ENCODE measurements at places on chromosomes 16 and 17.

- DNase-seq: no peak
Measured at GRCh38 chr16:57920215-57920879, 50.6 kb downstream of the CNGB1 start.

DNA sequence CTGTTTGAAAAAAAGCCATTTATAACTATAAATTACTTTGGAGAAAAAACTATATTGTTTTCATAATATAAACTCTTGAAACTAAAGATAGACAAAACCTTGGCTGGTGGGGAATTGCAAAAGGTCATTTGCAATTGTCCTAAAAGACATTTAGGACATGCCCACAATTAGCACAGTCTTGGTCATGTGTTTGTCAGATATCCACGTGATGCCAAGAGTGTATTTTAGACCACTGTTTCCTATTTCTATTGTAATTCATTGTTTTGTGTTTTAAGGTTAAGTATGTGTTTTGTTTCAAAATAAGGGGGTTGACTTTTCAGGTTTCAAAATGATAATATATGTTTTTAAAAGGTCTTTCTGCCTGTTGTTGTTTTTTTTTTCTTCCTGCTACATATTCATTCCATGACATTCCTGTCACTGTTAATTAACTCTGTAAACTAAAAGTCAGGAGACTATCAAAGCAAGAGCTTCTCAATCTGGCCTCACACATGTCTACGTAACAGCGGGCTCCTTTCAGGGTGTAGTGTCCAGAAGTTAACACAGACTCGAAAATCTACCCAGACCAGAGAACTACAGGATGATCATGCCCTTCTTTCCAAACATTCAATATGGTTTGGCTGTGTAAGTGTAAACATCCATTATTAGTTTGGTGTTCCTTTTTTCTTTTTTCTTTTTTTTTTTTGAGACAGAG is 58.7 kb downstream of the COG7 start:
- no peak for DNase-seq

DNA sequence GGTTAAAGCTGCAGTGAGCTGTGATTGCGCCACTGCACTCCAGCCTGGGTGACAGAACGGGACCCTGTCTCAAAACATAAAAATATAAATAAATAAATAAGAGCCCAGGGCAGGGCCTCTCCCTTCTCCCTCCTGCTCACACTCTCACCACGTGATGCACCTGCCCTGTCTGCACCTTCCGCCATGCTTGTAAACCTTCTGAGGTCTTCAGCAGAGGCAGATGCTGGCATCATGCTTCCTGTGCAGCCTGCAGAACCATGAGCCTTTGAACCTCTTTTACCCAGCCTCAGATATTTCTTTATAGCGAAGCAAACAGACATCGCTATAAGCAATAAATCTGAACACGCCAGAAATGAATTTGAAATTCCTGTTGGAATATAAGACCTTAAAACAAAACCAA is 48.5 kb downstream of the HNF1B start:
- DNase-seq: no peak

DNA sequence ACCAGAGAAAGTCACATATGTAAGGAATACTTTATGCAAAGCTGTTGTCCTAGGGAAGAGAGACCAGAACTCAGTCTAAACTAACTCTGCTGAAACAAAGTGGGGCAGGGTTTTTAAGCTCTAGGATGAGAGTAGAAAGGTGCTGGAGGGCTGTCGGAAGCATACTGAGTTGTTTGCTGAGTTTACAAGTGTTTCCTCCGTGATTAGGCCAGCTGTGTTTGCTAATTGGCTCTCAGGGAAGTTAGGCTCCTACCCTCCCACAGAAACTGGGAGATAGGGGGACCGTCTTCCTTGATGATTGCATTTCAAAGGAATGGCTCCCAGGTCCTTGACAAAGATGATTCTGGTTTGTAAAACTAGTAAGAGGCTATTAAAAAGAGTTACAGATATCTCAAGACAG is 24.4 kb upstream of the CRYM start:
- DNase-seq: no peak

DNA sequence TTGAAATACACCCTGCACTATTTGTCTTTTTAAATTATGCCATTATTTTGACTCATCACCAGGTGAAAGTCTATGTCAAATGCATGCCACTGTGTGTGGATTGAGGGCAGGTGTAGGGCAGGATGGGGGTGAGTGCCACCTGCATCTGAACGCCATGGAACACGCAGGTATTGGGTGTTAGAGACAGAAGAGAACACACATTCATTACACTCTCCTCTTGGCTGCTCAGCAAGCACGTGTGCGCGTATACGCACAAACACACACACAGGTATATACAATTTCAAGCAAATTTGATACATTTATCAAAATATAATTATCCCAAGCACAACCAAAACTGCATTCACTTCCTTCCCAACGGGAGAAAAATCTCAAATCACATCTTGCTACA is 268.9 kb downstream of the NTN1 start:
- DNase-seq: no peak

GRCh38 chr16:66229651-66230050 is 136.8 kb upstream of the CDH5 start:
- DNase-seq: no peak

GRCh38 chr17:33504571-33504970 is 211.5 kb upstream of the ASIC2 start:
- DNase-seq: no peak

DNA sequence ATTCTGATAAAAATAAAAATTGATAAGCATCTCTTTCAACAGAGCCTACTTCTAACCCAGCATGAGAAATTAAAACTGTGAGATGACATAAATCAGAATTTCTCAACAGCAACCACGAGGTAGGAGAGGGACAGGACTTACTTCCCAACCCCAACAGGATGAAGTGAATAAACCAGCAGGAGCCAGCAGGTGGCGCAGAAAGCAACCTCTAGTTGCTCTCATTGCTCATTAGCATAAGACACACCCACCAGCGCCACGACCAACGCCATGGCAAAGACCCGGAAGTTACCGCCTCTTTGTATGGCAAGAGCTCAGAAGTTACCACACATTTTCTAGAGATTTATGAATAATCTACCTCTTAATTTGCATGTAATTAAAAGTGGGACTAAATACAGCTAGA is 189.4 kb upstream of the CDH8 start:
- DNase-seq: no peak

DNA sequence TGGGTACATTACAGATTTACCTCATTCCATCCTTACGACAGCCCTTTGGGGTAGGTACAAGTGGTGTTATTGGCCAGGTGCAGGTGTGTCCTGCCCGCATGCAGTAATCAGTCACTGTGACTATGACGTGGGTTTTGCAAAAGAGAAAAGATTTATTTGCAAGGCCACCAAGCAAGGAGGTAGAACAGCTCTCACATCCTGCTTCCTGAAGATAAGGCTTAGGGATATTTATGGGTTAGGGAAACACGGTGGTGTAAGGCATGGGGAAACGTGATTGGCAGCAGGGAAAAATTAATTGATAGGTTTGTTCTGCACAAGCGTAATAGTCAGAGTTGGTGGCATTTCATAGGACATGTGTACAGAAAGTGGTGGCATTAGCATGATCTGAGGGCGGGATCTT is 214.8 kb downstream of the PARN start:
- DNase-seq: no peak

- DNase-seq: no peak
Measured at GRCh38 chr17:82325286-82326180, 8.0 kb downstream of the SECTM1 start.

DNA sequence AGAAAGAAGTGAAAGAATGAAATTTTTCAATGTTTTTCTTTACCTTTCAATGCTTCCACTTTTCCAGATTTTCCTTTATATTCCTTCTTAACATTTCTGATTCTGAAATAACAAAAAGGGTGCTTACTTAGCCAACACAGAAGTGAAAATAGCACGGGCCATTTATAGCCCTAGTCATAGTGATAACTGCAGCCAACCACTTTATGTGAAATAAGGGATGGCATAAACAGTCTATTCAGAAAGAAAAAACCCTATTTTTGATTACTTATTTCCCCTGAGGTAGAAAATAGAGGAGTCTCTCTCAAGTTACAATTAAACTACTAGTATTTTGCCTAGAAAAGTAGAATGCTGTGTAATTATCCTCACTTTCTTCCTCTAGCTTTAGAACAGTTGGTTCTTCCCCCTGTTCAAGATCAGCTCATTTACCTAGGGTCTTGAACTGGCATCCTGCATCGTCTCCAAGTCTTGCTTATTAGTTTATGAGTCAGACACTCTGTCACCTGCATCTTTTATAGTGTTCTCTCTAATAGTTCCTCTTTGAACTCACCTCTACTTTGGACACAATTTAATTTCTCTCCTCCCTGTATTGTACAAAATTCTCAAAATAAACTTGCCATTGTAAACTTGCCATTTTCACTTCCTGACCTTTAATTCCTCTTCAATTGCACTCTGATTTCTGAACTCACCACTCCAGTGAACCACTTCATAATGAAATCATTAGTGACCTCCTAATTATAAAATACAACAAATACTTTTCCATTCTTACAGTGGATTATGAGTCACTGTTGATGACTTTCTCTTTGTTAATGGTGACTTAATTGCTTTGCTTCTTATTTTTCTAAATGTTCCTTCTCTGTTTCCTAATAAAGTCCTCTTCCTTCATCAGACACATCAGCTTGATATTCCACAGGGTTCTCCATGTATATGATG is 23.6 kb downstream of the ABCA6 start:
- DNase-seq: no peak

- no peak for DNase-seq
Measured at GRCh38 chr17:65892912-65893377, 299.0 kb downstream of the CEP112 start.

- no peak for DNase-seq
Measured at GRCh38 chr17:30267625-30268024, 24.1 kb downstream of the BLMH start.

DNA sequence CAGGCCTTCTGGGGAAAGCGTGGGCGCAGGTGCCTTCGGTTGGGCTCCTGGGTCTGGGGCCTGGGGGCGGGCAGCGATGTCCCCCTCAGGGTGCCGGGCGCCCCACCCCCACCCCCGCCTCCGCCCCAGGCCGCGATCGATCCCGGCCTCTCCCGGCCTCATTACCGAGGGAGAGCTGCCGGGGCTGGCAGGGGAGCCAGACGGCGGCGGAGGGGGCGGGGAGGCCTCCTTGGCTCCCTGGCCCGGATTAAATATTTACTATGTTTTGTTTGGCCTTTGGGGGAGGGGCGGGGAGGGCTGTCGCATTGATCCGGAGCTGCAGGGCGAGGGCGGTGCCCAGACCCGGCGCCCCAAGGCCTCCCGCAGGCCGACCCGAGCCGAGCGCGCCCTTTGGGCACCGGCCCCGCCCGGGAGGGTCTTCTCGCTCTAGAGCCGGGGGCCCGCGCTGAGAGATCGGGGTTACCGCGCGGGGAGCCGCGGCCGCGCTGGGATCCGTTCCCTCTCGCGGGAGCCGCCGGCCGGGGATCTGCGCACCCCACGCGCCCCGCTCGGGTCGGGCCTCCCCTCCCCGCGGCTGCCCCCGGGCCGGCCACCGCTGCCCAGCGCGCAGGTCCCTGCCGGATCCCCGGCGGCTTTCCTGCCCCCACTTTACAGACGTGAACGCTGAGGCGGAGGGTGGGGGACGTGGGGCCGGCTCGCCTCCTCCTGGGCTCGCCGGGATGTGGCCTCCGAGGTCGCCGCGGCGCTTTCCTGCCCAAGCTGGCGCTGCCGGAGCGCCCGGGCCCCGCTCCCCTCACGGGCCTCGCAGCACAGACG is 27.0 kb downstream of the RTN4RL1 start:
- no peak for DNase-seq
